ENCODE measurements at places on chromosomes 1 and 21. TPM values are rescaled to one million over a fixed set of nuclear protein-coding genes. Genes with fewer than 3 reads are reported as not detected.

DNA sequence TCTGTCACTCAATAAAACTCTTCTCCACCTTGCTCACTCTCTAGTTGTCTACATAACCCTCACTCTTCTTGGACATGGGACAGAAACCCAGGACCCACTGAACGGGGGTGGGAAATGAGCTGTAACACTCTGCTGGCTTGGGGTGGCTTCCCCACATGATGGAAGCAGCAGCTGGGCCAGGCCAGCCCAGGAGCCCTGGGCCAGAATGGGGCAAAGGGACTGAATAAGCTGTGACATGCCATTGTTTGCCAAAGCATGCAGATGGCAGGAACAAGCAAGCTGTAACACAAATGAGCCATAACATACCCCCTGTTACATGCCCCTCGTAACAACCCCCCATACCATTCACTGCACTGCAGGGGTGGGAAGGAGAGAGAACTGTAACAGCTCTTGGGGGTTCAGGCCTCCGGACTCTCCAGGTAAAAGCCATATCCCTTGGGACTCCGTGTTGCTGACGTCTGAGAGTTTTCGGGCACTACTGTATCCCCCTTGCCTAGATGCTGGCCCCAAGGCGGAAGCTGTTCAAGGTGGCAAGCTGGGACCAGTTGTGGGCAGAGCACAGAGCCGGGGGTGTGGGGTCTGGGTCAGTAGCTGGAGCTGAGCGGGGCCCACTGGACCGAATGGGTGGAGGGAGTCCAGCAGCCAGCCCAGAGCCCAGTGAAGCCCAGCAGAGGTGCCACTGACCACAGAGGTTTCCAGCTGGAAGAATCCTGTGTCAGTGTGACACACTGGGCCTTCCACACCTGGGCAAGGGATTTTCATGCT is 56.1 kb upstream of the DMRTB1 start:
- DNase-seq, result no peak

GRCh38 chr1:99670583-99670982 is 24.7 kb downstream of the PALMD start:
- DNase-seq, result no peak

DNA sequence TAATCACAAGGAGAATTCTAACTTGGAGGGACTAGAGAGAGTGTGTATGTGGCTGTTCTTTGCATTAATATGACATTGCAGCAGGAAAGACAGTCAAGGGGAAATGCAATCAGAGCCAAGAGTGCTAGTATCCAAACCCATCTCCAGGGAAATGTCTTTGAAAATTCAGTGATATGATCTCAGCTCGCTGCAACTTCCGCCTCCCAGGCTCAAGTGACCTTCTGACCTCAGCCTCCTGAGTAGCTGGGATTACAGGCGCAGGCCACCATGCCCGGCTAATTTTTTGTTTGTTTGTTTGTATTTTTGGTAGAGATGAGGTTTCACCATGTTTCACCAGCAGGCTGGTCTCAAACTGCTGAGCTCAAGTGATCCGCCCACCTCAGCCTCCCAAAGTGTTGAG is 16.3 kb downstream of the VASH2 start:
- no peak for DNase-seq

DNA sequence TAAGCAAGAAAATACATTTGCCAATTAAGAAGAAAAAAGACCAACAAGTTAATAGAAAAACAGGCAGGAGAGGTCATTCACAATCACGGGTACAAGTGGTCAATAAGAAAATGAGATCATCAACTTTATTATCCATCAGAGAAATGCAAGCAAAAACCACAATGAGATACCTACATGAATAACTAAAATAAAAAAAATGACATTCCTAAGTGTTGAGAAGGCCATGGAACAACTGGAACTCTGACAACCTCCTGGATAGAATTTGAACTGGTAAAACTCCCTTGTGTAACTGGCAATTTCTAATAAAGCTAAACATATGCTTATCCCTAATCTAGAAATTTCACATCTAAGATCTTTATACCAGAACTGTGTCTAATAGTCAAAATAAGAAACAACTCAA is 135.4 kb upstream of the BACE2 start:
- no peak for DNase-seq

The PLA2G4A gene
- polyA plus RNA-seq, result 7.9 TPM

The SMPDL3B gene
- 12.8 TPM for polyA plus RNA-seq

The GBP7 gene
- not detected for polyA plus RNA-seq

The ZNF644 gene
- 71.1 TPM for polyA plus RNA-seq

Data from left kidney (tissue), 8 donors.